Activated T-cell treated with anti-CD3 and anti-CD28 coated beads, Interleukin-2, amount 50 U/mL, for 72 hours (primary cell): ENCODE measurements at places on chromosomes 1 and 21.
A peak's percentile ranks its signal among the peaks of the same experiment; 100 is the strongest.

GRCh38 chr1:6624710-6625583 is at the start of gene THAP3:
Gene THAP3, plus strand, starts transcription at chr1:6624868. Its CDS starts 351 bp downstream, at chr1:6625219.
- DNase-seq: peak; percentile 91

- no peak for DNase-seq
Observed at GRCh38 chr1:181184621-181185020, 96.1 kb downstream of the IER5 start.

DNA sequence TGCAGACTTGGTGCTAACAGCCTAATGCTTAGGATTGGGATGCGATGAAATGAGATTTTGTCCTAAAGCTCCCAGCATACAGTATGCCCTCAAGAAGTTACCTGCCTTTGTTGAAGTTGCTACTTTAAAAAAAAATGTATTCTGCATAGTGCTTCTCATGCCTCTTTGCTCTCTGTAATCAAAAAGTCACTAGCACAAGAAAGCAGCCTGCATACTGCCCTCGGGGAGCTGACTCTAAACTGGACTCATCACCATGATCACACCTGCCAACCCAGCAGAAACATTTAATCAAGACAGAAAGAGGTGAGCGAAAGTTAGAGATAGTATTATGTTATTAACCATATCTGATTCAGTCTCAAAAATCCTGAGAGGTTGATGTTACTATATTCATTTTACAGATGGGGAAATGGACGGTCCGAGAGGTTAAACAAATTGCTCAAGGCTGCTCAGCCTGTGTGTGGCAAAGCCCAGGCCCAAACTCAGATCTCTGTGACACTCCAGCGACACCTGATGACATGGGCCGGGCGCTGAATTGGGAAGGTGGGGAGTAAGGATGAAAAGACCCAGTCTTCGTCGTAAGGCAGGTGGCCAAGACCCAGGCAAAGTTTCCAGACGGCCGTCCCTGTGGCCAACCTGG is 1.1 kb downstream of the BATF3 start:
- DNase-seq: no peak

GRCh38 chr21:44487831-44488230 is 32.5 kb downstream of the LRRC3 start:
- peak; percentile 67 for DNase-seq

DNA sequence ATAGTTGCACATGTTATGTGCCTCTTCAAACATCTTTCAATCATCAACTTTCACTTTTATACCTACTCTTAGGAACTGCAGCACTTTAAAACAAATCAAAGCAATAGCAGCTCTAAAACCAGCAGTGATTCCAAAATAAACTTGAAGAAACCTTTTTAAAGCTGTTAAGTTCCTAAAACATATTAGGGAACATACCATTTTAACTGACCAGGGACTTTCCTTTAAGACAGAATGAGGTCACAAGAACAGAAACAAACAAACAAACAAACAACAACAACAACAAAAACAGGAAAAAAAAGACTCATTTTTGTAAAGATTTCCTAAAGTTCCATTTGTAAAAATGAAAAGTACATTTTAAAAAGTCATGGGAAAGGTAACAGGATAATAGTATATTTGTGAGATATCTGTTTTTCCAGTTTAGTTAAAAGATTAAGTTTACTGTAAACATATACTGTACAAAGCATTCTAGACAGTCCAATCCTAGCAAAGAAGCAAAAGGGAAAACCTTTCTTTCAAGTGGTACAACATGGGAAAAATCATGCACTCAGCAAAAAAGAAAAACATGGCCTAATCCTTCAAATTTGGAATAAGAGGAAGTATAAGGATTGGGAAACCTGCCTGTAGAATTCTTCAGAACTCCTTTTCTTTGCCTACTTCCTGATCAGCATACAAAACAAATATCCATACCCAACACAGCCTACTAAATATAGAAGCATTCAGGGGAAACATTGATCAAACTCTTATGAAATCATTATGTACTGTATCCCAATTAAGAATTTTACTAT is 45.5 kb downstream of the EPS15 start:
- no peak for DNase-seq

DNA sequence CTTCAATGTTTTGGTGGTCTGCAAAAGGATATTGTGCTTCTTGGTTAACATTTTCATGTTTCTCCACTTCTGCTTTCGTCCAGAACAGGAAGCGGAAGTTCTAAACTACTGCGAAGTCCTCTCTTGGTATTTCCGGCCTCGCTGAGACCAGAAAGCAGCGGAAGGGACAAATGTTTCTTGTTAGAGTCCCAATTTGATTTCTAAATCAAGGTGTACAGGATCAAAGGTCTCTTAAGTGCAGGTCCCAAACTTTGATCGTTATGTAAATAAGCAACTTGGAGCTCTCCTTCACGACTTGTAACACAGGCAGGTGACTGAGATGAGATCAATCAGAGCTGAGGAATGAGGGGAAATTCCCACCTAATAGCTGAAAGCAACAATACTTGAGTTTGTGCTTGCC is 40.1 kb upstream of the HMCN1 start:
- DNase-seq: peak; percentile 35

DNA sequence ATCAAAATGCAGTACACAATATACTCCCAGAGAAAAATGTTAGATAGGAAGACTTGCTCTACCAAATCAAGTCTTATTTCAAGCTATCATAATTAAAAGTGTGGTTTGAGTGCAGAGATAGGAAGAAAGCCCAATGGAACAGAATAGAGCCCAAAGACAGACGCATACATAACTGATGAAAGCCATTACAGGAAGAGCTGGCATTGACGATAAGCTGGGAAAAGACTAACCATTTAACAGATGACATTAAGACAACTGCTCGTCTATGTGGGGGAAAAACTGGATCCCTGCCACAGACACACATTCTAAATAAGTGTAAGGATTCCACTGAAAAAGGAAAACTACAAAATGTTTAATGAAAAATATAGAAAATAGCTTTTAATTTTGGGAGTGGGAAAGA is 85.5 kb downstream of the NGF start:
- no peak for DNase-seq

DNA sequence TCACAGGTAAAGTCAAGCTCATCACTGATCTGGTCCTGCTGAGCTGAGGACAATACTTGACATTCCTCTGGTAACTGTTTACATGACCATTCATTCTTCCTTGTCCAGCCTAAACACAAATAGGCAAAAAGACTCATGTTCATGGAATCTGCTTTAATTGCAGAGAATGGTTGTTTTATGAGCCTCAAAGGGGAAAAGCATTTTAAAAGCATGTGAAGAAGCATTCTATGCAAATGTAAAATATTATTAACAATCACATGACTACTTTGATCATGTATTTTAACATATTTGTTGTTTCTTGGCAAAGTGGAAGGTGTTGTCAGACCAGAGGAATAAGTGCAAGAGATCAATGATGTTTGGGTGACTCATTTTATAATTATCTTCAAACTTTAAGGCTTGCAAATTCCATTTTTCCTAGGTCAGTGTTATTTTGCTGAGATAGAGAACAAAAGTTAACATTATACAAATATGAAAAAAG is 133.7 kb downstream of the RUNX1 start:
- DNase-seq: no peak

- no peak for DNase-seq
Observed at GRCh38 chr1:12075195-12076114, 12.4 kb downstream of the TNFRSF8 start.
